ENCODE measurements at places on chromosomes 7 and 10. TPM values are rescaled to one million over a fixed set of nuclear protein-coding genes. Genes with fewer than 3 reads are reported as not detected.

The VDAC2 gene
- 365 TPM for total RNA-seq

The CHAT gene
- total RNA-seq: not detected

The LBX1 gene
- not detected for total RNA-seq

The PTPN20 gene
- total RNA-seq: 4.5 TPM

The TPST1 gene
- 7.4 TPM for total RNA-seq

The PRKAR2B gene
- 2.9 TPM for total RNA-seq

Data from A549 treated with ZK216348 at 1 μM for 4 hours (cell line).